ENCODE measurements at places on chromosomes 16 and 17.

- no peak for DNase-seq
These were observed 11.8 kb downstream of the GNPTG start for GRCh38 chr16:1363501-1364041.

- DNase-seq = no peak
These were observed 7.0 kb upstream of the KANSL1 start for GRCh38 chr17:46200197-46200596.

- DNase-seq = no peak
These were observed 2.1 kb upstream of the HEXIM1 start for GRCh38 chr17:45146166-45146565.

GRCh38 chr16:3173892-3174617 lies 13.9 kb upstream of the OR1F1 start:
- no peak for DNase-seq

DNA sequence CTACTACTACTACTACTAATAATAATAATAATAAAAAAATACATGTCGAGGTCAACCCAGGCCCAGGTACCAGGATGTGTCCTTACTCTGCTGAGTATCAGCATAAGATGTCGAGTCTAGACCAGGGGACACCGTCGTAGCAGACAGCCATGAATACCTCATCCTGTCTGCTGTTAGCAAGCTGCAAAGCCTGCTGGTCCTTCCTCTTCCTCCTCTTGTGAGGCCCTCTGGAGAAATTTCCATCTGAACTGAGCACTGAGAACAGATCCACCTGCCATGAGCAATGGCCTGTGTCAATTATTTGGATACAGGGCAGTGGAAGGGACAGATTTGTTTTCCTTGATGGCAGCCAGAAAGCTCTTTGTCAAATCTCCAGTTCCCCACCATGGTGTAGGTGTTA lies 168.5 kb downstream of the XYLT1 start:
- no peak for DNase-seq

GRCh38 chr16:14641926-14642325 lies 9.2 kb downstream of the BFAR start:
- no peak for DNase-seq

GRCh38 chr17:70608193-70608592 lies 438.9 kb downstream of the KCNJ2 start:
- DNase-seq = no peak

GRCh38 chr16:75804368-75804767 lies 78.1 kb upstream of the CPHXL start:
- DNase-seq = no peak

GRCh38 chr17:47735536-47736011 lies 2.5 kb downstream of the TBX21 start:
- DNase-seq = no peak

DNA sequence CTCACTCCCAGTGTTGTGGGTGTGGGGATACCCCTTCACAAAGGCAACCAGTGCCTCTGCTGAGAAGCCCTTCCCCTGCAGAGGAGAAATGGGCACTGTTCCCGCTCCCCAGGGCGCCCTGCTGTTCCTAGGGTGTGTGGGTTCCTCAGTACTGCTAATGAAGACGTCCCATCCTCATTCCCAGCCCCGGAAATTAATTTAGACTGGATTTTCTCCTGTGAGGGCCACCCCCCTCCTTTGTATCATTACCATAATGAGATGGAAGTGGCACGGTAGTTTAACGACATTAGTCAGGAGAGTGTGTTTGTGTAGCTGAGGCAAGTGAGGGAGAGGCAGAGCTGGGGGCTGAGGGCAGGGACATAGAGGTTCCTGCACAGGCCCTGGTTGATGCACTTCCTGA lies 53.2 kb downstream of the PIPOX start:
- DNase-seq = no peak

GRCh38 chr16:86635176-86635876 lies 57.0 kb downstream of the FOXL1 start:
- DNase-seq = no peak

DNA sequence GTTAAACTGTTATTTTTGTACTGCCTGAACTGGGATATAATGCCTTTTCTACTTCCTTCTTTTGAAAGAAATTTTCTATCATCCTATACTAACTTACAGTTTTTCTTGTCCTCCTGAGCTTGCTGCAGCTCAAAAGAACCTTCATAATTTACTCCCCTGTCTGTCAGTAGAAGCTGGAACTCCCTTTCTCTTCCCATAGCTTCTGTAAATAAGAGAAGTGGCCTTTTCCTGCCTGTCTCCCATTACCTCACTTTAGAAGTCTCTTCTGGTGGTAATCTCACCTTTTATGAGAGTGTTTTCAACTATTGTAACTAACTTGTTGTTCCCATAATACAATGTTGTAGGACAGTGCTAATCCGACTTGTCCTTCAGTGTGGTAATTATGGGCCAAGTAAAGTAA lies 246.7 kb upstream of the TBX2 start:
- DNase-seq = no peak

DNA sequence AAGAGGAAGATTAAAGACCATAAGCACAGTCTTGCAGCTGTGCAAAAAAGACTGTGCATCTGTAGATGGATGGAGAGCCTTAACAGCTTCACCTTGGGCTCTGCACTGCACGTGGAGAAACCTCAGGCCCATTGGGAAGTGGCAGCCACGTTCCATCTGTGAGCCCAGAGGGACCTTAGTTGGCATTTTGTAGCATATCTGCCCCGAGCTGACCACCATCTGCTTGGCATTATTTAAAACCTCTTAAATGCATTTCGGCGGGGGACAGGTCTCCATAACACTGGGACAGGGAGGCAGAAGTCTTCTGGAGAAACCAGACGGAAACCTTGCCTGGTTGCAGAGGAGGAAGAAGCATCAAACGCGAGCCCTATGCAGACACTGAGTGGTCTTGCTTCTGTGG lies 345.6 kb downstream of the CPPED1 start:
- no peak for DNase-seq

DNA sequence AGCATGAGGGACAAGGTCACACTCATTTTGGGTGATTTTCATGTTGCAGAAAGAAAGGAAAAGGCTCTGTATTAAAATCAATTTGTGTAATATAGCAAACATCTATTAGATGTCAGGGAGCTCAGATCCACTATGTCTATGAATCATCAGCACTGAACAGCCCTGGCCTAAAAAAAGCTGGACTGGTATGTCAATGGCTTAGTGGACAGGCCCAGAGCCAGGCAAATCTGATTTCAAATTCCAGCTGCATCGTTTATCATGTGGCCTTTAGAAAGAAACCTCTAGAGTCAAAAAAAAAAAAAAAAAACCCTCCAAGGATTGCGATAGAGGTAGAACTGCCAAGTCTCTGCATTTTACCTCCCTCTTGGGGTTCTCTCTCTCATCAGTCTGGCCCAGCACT lies 5.4 kb downstream of the GAS7 start:
- no peak for DNase-seq

DNA sequence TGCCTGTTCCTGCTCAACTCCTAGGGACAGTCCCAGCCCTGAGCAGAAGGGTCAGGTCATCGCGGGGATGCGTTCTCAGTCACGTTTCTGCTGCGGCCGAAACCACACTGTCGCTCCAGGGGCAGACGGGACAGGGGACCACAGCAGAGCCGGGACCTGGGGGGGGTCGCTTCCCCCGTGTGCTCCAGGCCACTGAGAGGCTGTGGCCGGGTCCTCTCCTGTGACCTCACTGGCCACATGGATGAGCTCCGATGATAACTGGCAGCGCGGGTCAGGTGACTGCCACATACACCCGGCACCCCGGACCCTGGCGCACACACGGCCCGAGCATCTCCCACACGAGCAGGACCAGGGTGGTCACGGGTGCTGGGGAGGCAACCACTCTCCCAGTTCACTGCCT lies 12.8 kb downstream of the GNPTG start:
- no peak for DNase-seq

- no peak for DNase-seq
These were observed 1.8 kb downstream of the ZNF263 start for GRCh38 chr16:3285131-3285530.

DNA sequence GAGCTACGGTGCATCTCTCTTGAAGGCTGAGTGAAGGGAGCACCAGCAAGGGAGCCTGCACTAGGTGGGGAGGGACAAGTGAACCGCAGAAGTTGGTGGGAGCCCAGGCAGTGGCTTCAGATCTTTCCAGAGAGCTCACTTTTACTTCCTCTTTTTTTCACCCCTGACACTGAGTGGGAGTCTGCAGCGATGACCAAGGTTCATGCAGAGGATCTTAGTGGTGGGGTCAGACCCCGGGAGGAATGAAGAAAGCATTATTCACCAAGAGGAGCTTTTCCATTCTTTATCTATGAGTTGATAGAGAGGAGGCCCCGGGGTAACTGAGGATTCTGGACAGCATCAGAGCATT lies 3.0 kb upstream of the CCL2 start:
- no peak for DNase-seq

- DNase-seq = no peak
These were observed 28.1 kb downstream of the KIAA0513 start for GRCh38 chr16:85055493-85056210.

- no peak for DNase-seq
These were observed 56.1 kb upstream of the ACSF3 start for GRCh38 chr16:89037261-89038152.

GRCh38 chr16:15970202-15970601 lies 20.8 kb downstream of the ABCC1 start:
- DNase-seq = no peak

- DNase-seq = no peak
These were observed 23.7 kb downstream of the SRCIN1 start for GRCh38 chr17:38582069-38582468.

DNA sequence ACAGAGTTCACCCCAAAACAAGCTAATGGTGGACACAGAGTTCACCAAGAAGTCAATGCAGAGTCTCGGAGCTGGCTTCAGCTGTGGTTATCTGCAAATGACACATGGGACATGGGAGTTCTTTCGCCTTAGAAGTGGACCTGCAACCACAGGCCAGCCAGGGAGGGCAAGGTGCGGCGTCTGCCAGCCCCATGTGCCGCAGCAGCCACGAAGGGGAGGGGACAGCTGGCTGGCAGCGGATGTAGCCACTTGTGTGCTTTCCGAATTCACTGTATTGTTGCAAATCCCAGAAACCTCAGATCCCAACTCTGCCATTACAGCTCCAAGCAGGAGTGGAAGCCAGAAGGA lies 24.8 kb downstream of the LMF1 start:
- DNase-seq = no peak

- DNase-seq = no peak
These were observed 62.6 kb downstream of the AXIN2 start for GRCh38 chr17:65498816-65499215.

- no peak for DNase-seq
These were observed 6.3 kb upstream of the RNF227 start for GRCh38 chr17:7922269-7922844.

DNA sequence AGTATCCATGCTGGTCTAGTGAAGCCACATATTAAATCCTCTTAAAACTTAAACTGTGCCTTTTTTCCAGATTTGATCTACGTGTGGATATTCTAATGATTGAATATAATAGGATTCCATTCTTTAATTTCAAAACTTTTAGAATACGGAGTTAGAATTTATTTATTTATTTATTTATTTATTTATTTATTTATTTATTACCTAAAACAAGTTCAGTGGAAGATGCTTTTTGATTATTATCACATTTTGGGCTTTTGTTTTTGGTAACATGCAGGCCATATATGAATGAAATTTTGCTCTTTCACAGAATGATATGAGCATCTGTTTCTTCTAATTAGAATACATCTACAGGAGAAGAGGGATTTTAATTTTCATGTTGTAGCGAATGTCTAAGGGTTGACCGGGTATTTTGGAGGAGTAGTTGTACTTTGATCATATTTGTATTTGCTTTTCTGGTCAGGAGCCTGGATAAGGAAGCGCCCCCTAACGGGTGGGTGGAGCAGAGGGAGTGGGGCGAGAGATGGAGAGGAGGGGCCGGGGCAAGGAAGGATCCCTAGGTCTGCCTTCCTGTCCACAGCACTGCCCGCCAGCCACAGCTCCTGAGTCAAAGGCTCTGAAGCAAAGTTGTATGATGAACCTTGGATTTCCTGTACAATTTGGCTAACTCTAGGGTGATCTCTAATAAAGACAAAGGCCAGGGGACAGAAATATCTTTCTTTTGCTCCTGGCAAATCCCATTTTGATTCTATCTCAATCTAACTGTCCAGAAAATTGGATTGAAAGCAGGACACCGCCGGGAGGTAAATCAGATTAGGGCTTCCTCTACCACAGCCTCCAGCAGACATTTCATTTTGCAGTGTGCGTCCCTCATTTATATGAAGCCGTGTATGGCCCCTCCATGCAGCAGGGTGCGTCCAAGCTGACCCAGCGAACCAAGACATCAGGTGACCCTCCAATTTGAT lies 149.1 kb downstream of the PRKCA start:
- no peak for DNase-seq

DNA sequence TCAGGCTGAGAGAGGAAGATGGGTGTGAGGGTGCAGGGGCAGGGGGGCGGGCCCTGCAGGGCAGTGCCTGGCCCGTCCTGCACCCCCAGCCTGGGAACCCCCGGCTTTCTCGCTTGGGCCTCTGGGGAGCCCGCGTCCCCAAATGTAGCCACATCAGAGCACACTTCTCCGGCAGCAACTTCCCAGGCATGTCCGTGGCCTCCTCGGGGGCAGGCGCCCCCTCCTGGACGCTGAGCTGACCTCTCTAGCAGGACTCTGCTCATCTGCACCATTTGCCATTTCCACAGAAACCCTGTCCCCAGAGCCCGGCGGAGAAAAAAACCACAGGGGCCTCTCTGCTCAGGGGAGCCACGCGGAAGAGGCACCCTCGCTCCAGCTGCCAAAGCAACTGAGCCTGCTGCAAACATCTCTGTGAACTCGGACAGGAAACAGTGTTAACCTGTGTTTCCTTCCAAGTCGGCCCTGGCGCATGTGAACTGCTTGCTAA lies 63.4 kb downstream of the KLHDC4 start:
- DNase-seq = no peak

DNA sequence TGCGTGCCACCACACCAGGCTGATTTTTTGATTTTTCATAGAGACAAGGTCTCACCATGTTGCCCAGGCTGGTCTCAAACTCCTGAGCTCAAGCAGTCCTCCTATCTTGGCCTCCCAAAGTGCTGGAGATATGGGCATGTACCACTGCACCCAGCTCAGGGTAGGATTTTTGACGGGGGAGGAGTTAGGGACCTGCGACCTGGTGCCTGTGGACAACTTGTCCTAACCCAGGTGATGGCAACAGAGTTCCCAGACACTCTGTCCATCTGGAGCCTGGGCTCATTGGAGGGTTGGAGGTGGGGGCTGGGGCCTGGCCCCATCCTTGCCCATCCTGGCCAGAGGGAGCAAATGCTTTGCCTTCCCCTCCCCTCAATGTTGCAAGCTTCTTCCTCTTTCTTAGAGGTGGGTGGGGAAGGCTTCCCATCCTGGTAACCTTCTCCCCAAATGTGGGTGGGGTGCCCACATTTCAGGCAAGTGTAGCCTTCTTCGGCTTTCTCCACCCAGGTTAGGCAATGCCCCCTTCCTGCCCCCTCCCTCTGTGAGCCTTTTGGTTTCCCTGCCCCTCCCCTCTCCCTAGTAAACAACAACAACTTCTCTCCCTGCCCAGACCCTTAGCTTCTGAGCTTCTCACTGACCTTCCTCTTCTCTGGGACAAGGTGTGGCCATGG lies 24.9 kb downstream of the RARA start:
- no peak for DNase-seq

GRCh38 chr17:76473541-76473985 lies 6.2 kb downstream of the AANAT start:
- no peak for DNase-seq

GRCh38 chr16:84350685-84351400 lies 17.5 kb upstream of the ATP2C2 start:
- no peak for DNase-seq

- DNase-seq = no peak
These were observed 6.2 kb downstream of the TMEM97 start for GRCh38 chr17:28325211-28325610.

- DNase-seq = no peak
These were observed 56.1 kb downstream of the RGS9 start for GRCh38 chr17:65193305-65193704.

All from GOT3 (cell line).